ENCODE measurements at places on chromosomes 7 and 10.

DNA sequence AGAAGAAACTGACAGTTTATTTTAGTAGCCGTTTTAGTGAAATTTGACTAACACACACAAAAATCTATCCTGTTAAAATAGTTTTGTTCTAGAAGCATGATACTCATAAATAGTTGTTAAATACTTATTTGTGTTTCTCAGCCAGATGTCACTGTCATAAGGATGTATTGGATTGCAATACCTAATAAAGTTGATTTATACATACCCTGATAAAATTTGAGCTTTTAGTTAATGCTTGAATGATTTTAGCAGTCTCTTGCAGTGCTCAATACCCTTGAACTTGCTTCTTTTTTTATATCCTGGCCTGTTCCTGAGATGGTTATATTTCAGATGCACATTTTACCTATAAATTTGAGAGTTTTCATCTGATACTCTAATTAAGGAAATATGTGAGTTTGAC is 10.1 kb downstream of the ING3 start:
- no peak for DNase-seq

DNA sequence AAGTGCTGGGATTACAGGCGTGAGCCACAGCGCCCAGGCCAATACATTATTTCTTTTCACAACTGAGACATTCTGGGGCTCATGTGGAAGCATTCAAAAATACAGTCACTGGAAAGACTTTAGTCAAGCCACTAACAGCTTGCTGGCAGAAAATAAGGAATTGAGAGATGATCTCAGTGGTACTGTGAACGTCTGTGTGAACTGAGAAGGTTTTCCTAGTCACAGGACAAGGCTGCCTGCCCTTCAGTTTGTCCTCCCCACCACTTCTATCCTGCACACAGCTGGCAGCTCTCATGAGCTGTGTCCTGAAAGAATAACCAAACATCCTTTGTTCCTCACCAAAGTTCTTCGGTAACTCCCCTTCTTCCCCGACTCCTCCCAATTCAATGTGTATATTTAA is 31.3 kb upstream of the ITGA8 start:
- DNase-seq: no peak

- DNase-seq: no peak
These were observed 212.3 kb downstream of the DKK1 start for GRCh38 chr10:52526251-52526823.

DNA sequence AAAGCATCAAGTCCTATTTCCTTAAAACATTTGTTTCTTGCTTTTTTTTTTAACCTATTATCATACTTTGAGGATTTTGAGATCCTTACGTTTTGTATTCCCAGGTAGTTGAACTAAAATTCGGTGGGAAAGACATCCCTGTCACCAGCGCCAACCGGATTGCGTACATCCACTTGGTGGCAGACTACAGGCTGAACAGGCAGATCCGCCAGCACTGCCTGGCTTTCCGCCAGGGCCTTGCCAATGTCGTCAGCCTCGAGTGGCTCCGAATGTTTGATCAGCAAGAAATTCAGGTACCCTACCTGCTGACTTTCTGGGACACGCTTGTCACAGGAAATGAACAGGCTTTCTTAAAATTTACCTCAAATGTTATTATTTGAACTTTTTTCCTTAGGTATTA is 83.0 kb upstream of the DNAJB6 start:
- no peak for DNase-seq

- DNase-seq: no peak
These were observed 14.7 kb upstream of the CPED1 start for GRCh38 chr7:120973849-120974248.
